Effector CD4-positive, alpha-beta T cell (primary cell): ENCODE measurements at places on chromosomes 5 and 9.

DNA sequence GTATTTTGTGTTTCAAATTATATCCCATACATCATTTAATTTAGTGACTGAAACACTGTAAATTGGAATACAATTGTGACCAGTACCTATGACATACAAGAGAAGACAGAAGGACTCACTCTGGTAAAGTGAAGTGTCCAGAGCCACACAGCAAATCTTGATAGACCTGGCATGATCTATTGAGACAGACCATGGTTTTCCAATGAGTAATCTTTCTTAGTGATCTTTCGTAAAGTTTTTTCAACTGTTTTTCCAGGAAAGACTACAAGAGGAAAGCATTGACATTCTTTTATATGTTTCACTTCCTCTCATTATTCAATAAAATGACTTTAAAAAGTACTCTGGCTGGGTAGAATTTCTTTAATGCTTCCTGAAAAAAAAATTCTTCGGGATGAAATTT, 43.3 kb upstream of the ALDH1A1 start:
- DNase-seq: no peak

GRCh38 chr5:147095740-147096139, 139.1 kb upstream of the STK32A start:
- DNase-seq: no peak

DNA sequence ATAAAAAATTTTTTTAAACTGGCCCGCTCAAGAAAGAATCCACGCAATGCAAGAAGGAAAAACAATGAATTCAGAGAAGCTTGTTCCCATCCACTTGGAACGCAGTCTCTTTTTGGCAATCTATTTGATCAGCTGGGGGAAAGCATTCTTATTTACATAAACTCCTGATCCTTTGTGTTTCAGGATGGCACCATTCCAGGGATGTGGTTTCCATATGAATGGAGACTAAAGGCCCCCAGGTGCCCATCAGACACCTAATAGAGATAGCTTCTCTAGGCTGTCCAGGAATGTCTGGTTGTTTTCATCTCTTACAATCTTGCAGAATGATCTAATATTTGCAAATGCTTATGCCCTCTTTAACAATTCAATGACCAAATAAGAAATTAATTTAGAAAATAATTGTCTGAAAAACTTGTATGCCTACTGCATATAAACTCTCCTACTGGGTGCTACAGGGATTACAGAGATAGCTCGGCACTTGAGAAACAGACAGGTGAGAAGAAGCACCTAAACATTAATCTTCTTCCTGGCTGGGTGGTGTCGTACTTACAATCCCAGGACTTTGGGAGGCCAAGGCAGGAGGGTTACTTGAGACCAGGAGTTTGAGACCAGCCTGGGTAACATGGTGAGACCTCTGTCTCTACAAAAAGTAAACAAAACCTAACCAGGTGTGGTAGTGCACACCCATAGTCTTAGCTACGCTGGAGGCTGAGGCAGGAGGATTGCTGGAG, 3.0 kb upstream of the RASGRF2 start:
- no peak for DNase-seq

- no peak for DNase-seq
Observed at GRCh38 chr5:1178529-1179382, 22.6 kb upstream of the SLC6A19 start.

DNA sequence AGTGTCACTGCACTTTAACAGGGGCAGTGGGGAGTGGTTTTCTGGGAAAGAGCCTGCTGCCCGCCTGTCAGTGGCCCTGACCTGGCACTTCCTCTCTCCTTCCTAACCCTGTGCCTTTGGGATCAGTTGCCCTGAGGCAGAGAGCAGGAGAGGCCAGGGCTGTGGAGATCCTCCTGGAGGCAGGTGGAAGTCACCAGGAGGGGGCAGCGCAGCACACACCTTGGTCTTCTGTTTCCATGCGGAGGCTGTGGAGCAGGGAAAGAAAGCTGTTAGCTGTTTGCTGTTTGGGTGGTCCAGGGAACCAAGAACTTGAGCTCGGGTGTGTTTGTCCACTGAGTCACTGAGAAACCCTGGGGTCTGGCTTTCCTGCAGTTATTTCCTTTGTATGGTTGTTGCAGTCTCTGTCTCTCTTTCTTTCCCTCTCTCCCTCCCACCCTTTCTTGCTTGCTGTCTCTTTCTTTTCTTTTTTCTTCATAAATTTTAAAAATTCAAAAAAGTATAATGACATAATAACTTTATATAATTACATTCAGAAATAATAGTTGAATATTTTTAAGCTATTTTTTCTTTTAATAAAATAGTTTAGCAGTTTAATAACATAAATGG, 28.1 kb downstream of the NTRK2 start:
- DNase-seq: no peak

- DNase-seq: no peak
Observed at GRCh38 chr5:36414869-36415282, 113.2 kb upstream of the RANBP3L start.

DNA sequence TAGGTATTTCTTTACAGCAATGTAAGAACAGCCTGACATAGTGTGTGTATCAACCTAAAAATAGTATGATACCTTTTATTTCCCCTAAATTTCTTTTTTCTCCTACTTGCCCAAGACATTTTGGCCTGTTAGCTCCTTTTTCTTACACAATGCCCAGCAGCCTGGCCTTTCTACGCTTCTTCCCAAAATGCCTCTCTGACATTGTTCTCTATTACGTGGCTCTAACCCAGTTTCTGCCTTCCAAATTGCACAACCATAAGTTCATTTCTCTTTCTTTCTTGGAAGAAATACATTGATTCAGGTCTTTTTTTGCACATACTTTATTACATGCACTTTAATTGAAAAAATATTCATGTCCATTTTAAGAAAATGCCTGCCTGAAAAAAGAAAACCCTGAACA, 408.2 kb downstream of the PRR16 start:
- no peak for DNase-seq

DNA sequence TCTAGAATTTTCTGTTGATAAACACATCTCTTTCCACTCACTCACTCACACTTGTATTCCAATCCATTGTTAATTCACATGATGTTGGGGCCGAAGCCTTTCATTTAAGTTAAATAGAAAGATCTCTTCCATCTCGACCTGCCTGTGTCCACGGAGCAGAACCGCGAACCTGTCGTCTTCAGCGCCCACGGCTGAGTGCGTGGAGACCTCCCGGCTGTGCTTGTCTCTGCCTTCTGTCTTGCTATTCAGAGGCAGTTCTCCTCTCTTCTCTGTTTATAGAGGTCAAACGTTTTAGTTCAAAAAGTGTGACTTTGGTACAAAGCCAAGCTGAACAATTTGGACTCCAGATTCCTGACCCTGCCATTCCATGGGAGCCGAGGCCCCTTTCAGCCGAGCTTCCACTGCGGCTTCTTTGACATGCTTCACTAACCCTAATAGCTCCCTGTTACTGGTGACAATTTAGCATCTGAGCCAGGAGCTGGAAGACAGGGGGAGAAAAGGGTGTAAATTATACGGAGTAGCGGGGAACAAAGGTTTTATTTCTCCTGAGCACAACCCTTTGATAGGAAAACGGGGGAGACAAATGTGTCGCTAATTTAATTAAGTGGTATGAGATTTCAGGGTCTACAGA, 314.4 kb upstream of the IRX4 start:
- no peak for DNase-seq
